ENCODE measurements at places on chromosomes 12 and 14.
A peak's percentile ranks its signal among the peaks of the same experiment; 100 is the strongest.

- no peak for DNase-seq
Observed at GRCh38 chr14:57364659-57365450, 25.5 kb upstream of the NAA30 start.

GRCh38 chr12:132189378-132190011, 45.2 kb downstream of the NOC4L start:
- peak; percentile 91 for DNase-seq

DNA sequence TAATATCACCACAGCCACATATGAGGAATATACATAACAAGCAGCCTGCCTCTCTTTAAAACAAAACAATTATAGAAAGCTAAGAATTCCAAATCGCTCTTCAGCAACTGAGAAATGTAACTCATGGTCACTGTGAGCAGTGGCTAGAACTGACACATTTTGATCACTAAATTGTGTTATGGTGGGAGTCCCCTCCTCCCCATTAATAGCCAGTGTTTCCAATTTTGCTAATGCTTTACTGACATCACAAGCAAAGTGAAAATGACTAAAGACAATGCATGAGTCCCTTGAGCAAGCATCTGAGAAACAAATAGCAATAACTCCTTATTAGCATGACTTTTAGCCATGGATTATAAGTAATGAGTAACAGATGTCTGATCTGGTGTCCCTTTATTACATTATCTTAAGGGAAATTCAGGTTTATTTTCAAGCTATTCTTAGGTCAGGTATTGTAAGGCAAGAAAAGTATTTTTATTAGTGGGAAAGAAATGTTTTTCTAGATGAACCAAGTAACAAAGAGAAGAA, 148.3 kb downstream of the KCNH5 start:
- DNase-seq = no peak

- no peak for DNase-seq
Observed at GRCh38 chr12:53805067-53805466, 53.3 kb upstream of the CISTR start.

DNA sequence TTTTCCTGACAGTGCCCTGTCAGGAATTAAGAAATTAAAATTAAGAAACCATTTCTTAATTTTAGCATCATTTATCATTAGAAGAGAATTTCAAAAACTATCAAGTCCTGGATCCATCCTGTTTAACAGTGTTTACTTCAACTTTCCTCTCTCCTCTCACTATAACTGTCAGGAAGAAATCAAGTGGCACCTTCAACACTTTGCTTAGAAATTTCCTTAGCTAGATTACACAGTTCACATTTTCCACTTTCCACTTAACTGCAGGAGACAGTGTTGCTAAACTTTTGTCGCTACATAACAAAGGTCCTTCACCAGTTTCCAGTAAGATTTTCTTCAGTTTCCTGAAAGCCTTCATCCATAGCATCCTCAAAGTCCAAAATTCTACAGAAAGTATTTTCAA, 21.9 kb upstream of the OR10P1 start:
- DNase-seq = no peak

GRCh38 chr12:29750131-29750927, 33.4 kb downstream of the TMTC1 start:
- no peak for DNase-seq

GRCh38 chr12:107779077-107779831, 4.8 kb downstream of the ASCL4 start:
- DNase-seq = no peak

GRCh38 chr14:97946240-97946639, 1149.1 kb downstream of the VRK1 start:
- no peak for DNase-seq

- no peak for DNase-seq
Observed at GRCh38 chr14:104200106-104200505, 61.7 kb downstream of the KIF26A start.

DNA sequence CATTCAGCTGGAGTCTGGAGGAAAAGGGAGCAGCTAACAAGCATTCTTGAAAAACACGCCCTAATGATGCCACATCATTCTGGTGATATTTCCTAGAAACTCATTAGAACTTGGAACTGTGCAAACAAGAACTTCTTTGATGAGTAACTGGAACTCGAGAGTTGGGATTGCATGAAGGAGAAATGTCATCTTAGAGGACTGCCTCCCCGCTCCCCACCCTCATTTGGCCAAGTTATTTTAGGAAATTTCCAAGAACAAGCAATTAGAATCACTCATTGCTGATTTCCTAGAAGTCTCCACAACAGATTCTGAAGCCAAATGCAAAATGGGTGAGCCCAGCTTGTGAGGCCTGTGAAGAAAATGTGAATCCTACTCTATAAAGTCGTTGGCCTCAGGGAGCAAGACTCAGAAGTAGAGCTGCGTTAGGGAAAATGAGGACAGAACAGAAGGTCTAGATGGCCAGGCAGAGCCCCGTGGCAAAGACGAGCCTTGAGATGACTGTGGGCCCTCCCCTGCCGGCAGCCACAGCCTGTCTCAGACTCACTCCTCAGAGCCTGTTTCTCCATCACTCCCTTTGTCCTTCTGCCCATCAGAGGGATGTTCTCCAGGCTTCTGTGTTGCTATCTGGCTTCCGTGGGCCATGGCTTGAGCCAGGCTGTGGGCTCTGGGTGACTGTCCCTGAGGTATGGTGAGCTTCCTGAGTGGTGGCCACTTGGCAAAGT, 38.4 kb downstream of the RTL1 start:
- DNase-seq = no peak

DNA sequence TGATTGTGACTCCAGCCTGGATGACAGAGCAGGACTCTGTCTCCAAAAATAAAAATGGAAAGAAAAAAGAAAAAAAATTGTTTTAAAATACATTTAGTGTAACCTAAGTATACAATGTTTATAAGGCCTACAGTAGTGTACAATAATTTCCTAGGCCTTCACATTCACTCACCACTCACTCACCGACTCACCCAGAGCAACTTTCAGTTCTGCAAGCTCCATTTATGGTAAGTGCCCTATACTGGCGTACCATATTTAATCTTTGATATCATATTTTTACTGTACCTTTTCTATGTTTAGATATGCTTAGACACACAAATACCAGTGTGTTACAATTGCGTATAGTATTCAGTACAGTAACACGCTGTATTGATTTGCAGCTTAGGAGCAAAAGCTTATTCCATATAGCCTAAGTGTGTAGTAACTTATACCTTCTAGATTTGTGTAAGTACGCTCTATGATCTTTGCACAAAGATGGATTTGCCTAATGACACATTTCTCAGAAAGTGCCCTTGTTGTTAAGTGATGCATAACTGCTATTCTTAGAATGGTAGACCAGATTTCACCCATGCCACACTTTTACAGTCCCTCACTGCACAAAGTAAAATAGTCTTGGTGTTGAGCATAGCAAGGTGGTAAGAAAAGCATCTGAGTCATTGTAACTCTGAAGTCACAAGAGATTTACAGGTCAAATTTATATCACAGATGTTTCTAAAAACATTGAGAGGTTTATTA, 151.9 kb downstream of the LRRK2 start:
- DNase-seq = no peak

- no peak for DNase-seq
Observed at GRCh38 chr12:56377989-56378316, 15.3 kb upstream of the APOF start.

GRCh38 chr12:109880938-109881337, 597 bp upstream of the GLTP start:
- no peak for DNase-seq

GRCh38 chr14:105204206-105204930, 23.3 kb upstream of the NUDT14 start:
- no peak for DNase-seq

GRCh38 chr14:52856139-52856538, 64.7 kb upstream of the GNPNAT1 start:
- no peak for DNase-seq
